ENCODE measurements at places on chromosomes 5 and 9.

DNA sequence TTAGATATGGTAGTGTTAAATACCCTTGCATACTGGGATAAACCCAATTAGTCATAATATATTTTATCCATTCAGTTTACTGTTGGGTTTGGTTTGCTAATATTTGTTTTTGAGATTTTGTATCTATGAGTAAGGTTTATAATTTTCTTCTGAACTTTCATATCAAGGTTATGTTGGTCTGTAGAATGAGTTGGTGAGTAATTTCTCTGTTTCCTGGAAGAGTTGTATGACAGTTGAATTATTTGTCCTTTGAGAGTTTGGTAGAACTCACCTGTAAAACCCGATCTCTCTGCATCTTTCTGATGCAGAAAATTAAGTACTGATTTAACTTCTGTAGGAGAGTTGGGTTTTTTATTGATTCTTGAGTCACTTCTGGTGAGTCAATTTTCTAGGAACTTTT, 20.4 kb downstream of the DDX4 start:
- DNase-seq, result no peak

DNA sequence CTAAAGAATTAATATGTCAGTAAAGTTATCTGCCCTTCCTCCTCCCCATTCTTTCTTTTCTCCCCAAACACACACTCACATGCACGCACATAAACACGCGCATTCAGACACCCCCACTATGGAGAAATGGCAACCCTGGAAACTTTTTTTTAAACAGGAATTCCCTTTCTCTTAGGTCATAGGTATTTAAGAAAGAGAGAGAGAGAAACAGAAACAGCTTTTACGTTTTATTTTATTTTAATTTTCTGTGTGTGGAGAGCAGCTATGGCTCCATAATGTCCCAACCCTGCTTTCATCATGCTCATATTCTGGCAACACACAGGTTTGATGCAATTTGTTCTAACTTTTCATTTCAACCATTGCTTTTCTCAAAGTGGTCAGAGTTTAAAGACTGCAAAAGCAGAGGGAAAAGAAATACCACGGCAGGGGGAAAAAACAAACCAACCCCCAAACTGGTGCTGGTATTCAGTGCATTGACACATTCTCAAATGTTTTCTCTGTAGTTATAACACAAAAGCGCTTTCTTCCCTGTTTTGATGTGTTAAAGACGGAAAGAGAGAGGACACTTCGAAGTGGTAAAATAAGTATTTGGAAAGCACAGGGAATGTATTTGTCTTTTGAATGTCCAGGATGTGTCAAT, 126.0 kb upstream of the TMEM161B start:
- no peak for DNase-seq

GRCh38 chr9:17955409-17955808, 376.5 kb downstream of the SH3GL2 start:
- no peak for DNase-seq

DNA sequence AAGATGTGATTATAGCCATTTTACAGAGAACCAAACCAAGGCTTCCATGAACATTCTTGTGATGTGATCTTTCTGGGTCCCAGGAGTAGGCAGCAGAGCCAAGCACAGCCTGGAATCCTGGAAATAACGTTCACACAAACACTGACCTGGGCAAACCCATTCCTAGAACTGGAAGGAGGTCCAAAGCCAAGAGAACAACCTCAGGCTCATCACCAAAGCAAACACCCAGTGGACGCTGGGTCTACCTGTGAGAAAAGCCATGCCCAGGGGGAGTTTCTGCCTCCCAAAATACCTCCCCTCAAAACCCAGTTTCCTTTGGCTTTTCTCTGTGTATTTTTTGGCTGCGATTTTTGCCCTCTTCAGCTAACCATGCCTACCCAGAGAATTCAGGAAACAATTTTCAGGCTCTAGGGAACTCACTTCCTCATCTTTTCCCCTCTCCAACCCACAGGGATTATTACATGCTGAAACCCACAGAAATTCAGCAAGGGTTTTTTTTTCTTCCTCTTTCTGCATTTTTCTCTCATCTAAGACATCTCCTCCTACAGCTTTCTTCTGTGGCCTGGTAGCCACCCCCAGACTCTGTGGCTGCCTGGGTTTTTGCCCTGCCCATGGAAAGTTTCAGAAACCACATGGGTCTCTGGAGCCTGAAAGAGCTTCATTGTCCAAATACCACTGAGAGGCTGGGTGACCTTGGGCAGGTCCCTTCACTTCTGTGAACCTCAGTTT, 75.0 kb downstream of the TNC start:
- DNase-seq, result no peak

GRCh38 chr5:6201631-6202030, 176.7 kb downstream of the MED10 start:
- DNase-seq, result no peak

Data from NCI-H1436 treated with DMSO at 0.1 percent for 48 hours (cell line).